Adrenal gland (tissue), 19 donors: ENCODE measurements at places on chromosomes 7 and 10.

DNA sequence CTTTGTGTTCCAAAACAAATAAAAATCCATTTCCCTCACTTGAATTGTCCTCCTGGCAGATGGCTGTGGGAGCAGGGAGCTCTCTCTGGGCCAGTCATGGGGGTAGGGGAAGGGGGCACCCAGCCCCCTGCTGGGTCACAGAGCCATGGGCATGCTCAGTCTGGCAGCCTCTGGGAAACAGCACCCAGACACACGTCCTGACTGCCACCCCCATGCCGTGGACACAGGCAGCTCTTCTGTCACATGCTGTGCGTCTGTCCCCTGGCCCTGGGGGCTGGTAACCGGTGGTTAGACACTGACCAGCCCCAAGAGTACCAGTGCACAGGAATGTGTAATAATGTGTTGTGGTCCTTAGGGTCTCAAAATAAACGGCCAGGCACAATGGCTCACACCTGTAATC lies 47.0 kb downstream of the RASGEF1A start:
- DNase-seq: no peak

GRCh38 chr7:134770676-134771075 lies 8.8 kb upstream of the CALD1 start:
- no peak for DNase-seq

- no peak for DNase-seq
Measured at GRCh38 chr10:75525067-75525466, 93.6 kb downstream of the LRMDA start.

DNA sequence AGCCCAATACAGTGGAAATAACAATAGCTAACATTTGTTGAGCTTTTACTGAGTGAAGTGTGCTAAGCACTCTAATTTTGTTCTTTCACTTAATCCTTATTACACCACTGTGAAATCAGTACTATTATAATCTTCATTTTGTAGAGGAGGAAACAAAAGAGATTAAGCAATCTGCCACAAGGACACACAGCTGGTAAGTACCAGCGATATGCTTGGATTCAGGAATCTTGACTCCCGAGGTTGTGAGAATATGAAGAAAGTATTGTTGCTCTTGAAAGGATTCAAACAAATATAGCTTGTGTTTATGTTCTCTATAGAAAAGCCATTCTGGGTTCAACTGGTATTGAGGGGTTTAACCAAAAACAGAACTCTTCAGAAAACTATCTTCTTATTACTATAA lies 93.7 kb upstream of the HECTD2 start:
- no peak for DNase-seq

DNA sequence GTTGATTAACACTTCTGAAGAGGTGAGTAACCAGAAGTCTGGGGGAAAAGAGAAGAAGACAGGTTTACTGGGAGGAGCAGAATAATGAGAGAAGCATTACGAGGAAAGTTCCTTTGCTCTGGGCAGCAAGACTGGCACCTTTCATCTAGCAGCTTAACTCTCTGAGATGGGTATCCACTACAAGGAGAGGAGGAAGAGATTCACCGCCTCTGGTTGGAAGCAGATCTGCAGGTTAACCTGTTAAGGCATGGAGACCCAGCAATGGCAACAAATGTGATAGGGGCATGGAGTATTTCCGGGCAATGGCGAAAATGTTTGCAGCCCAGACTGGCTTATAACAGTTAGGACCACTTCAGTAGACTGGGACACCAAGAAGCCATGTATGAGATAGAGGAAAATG lies 162.2 kb downstream of the TFEC start:
- DNase-seq: no peak

DNA sequence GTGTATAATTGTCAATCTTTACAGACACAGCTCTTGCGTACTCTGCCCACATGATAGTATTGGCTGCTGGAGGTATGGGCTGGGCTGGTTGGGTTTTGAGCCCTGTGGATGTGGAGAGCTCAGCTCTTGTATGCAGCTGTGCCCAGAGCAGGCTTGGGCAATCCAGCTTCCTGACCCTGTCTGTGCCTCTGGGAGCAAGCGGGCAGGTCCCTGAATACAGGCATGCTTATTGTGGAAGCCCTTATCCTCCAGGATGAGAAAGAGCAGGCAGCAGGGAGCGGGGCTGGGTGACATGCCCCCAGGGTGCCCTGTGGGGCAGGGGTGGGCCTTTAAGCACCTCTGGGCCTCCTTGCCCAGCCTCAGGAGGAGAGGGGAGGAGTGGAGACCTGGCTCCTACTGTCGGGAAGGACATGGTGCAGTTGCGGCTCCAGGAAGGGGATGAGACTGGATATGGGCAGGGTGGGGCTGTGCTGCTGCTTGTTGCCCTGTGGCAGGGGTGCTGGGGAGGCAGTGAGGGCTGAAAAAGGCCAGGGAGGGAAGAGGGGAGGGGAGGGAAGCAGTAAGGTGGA lies 32.7 kb upstream of the SH2D4B start:
- DNase-seq: no peak

DNA sequence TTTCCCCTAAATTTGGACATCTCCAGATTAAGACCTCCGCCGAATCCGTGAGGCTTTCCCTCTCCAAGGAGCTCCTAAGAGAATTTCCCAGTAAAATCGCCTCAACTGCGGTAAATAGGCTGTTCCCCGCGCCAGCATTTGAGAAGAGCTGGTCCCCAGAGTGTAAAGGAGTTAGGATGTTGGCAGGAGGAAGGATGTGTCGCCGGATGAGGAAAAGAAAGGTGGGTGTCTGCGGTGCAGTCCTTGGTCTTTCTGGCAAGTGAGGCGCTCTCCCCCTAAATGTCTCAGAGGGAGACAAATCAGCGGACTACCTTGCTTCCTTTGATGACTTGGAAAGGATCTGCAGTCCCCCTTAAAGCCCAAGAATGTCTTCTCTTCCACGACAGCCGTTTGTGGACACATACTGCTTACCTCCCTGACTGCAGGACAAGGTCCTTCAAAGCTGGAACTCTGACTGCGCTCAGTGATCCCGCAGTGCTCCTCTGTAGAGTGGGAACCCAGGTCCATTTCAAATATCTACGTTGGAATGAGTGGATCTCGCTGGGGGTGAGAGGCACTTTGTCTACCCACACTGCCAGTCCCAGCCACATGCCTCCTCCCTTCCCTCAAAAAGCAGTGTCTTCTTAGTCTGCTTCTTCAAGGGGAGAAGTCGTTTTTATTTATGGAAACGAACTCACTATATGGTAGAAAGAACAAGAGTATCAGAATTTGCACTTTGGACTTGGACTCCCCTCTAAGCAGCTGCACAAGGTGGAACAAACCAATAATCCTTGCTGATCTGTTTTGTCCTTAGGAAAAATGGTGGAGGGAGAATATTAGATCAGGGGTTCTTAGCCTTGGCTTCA lies 1.1 kb upstream of the DLG5 start:
- no peak for DNase-seq

- no peak for DNase-seq
Measured at GRCh38 chr10:63769367-63769766, 248.2 kb downstream of the REEP3 start.

DNA sequence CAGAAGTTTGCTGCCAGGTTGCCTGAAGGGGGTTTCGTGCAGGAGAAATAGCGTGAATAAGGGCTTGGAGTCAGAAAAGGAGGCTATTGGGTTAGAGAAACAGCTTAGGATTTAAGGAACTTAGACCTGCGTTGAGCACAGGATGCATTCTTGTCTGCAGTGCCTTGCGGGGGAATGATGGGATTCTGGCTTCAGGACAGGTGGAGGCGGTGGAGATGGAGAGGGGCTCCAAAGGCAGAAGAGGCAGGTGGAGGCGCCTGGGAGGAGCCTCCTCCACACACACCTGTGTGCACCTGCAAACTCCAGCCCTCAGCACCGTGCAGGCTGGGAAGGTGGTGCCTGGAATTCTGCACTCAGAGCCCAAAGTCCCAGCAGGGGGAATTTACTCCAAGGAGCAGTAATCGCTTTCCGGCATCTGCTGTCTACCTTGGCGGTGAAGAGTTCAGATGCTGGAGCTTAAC lies 1.8 kb downstream of the CLIP2 start:
- no peak for DNase-seq

GRCh38 chr7:116984917-116985316 lies 31.6 kb downstream of the ST7 start:
- DNase-seq: no peak

GRCh38 chr7:68319061-68319460 lies 1279.2 kb upstream of the AUTS2 start:
- no peak for DNase-seq

GRCh38 chr7:92121681-92122080 lies 12.6 kb downstream of the CYP51A1 start:
- no peak for DNase-seq
